ENCODE measurements at places on chromosomes 13 and 19.

GRCh38 chr19:1455336-1456120 is 5.6 kb downstream of the APC2 start:
- peak; percentile 94 for DNase-seq

DNA sequence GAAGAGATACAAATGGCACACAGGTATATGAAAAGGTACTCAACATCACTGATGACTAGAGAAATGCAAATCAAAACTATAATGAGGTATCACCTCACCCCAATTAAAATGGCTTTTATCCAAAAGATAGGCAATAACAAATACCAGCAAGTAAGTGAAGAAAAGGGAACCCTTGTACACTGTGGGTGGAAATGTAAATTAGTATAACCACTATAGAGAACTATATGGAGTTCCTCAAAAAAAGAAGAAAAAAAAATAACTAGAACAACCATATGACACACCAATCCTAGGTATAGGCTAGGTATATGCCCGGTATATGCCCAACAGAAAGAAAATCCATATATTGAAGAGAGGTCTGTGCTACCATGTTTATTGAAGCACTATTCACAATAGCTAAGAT is 150.9 kb downstream of the VWA8 start:
- no peak for DNase-seq

DNA sequence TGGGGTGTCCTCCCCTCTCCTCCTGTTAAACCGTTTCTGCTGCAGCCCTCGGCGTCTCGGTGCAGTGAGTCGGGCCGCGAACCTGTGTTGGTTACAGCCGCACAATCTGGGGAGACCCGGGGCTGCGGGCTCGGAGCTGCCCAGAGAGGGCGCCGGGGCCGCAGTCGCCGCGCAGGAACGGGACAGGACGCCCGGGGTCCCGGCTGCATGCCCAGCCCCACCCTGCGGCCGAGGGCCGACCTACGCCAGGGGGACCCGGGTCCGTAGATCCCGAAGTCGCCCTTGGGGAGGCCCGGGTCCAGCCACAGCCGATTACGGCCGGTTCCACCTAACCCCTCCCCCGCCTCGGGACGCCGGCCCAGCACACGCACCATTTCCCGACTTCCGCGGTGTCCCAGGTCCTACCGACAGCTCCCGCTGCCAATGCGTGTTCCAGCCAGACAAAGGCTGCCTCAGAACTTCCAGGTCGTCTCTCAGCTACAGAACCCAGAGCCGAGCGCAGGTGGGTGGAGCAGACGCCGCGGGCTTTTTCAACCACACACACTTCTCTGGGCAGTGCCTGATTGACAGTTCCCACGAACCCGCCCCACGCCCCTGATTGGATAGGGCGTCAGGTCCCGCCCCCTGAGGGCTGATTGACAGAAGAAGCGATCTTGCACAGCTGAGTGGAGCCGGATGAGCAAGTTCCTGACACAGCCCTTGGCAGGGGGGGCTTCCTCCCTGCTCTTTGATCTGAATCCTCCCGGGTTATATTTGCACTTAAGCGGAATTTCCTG is at the start of gene ZNF443:
Gene ZNF443 (minus strand): TSS at position 481 of the 776 bp plus-strand sequence. CDS start 107 bp downstream, at position 374.
- DNase-seq, result peak; percentile 100

- DNase-seq, result no peak
These were observed 21.0 kb downstream of the FBXL12 start for GRCh38 chr19:9797871-9798270.

DNA sequence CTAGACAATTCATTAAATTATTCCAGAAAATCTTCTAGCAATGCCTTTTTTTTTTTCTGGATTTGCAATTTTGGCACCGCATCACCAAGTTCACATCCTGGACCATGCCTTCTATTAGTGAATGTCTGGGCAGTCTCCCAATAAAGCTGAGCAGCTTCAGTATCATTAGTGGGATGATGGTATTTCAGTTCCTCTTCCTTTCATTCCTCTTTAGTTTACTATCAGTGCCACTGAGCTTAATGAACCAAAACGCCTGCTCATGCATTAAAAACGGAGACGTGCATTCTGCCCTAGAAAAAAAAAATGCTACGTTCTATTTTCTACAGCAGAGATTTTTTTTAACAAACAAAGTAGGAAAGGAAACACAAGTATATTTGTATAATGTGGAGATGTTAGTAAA is 343.0 kb downstream of the PCDH9 start:
- DNase-seq, result no peak

DNA sequence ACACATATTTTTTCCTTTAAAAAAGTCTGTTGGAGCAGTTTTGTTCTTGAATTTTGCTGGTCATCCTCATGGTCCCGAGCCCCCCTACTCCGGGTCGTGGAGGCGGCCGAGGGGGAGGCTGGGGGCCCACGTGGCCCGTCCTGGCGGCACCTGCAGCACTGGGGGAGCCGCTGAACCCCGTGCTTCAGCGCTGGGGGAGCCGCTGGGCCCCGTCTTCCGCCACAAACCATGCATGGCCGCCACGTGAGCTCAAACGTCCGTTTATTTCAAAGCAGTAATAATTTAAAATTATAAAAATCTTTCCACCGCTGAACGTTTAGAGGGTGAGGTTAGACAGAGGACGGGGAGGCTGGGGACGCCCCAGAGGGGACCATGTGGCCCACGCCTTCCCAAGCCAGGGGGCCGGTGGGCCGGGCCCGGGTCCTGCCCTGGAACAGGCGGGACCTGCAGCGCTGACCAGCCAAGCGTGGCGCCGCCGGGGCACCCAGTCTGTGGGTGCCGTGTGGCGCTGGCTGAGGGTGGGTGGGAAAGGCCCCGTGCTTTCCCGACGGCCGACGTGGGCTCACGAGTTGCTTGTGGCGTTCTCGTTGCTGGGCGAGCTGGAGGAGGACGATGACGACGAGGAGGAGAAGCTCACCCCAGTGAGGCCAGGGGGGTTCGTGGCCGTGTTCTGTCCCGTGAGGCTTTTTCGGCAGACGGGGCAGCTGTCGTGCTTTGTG is 8.0 kb downstream of the FGF22 start:
- no peak for DNase-seq

GRCh38 chr19:50460161-50460765 is 16.0 kb upstream of the EMC10 start:
- peak; percentile 22 for DNase-seq

DNA sequence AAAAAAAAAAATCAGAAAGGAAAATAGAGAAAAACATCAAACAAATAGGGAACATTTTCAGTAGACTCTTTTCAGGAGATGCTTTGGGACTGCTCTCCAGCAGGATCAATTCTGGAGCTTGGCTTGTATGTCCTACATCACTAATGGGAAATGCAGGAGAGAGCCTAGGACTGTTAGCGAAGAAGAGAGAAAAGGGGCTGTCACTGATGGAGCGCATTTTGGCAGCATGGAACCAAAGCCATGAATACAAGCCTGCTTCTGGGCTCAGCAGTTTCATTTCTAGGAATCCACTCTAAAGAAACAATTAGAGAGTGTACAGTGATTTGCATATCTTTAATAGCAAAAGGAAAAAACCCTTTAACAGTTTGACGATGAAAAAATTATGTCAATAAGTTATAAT is 203.9 kb downstream of the NUFIP1 start:
- no peak for DNase-seq

GRCh38 chr13:34179481-34179880 is 361.5 kb downstream of the RFC3 start:
- peak; percentile 39 for DNase-seq

- peak; percentile 94 for DNase-seq
These were observed 420 bp downstream of the ECH1 start for GRCh38 chr19:38831142-38831605.

GRCh38 chr13:108176685-108177274 is 38.6 kb downstream of the LIG4 start:
- DNase-seq, result no peak

DNA sequence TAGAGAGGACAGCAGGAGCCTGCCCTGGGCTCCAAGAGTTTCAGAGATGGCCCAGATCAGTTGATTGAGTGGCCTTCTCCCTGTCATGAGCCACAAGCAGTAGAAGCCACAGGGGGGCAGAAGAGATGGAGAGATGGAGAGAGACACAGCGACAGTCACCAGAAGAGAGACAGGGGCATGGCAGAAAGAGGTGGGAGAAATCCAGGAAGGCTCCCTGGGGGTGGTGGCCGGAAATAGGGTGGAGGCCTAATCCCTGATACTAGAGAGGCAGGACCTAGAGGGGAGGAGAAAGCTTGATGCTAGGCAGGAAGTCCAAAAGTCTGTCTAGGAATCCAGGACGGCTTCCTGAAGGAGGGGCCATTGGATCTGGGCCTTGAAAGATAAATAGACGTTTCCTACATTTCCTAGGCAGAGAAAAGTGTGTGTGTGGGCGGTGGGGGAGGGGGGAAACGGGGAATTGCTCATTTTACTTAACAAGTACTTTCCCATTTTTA is 9.6 kb upstream of the TPM4 start:
- DNase-seq, result peak; percentile 63

- DNase-seq, result no peak
These were observed 23.0 kb upstream of the IRS2 start for GRCh38 chr13:109809216-109809932.

- no peak for DNase-seq
These were observed 122.6 kb downstream of the POSTN start for GRCh38 chr13:37475966-37476365.

- DNase-seq, result no peak
These were observed 1.4 kb downstream of the SPACA6 start for GRCh38 chr19:51694318-51695085.

DNA sequence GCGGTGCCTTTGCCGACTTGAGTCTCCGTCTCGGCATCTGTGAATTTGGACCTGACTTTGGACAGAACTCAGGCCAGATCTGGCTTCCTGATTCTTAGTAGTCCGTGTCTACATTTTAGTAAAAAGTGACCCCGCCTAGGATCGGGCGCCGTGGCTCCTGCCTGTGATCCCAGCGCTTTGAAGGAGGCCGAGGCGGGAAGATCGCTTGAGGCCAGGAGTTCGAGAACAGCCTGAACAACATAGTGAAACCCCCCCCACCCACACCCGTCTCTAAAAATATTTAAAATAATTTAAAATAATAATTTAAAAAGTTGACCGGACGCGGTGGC is 849 bp upstream of the TCF3 start:
- DNase-seq, result no peak

DNA sequence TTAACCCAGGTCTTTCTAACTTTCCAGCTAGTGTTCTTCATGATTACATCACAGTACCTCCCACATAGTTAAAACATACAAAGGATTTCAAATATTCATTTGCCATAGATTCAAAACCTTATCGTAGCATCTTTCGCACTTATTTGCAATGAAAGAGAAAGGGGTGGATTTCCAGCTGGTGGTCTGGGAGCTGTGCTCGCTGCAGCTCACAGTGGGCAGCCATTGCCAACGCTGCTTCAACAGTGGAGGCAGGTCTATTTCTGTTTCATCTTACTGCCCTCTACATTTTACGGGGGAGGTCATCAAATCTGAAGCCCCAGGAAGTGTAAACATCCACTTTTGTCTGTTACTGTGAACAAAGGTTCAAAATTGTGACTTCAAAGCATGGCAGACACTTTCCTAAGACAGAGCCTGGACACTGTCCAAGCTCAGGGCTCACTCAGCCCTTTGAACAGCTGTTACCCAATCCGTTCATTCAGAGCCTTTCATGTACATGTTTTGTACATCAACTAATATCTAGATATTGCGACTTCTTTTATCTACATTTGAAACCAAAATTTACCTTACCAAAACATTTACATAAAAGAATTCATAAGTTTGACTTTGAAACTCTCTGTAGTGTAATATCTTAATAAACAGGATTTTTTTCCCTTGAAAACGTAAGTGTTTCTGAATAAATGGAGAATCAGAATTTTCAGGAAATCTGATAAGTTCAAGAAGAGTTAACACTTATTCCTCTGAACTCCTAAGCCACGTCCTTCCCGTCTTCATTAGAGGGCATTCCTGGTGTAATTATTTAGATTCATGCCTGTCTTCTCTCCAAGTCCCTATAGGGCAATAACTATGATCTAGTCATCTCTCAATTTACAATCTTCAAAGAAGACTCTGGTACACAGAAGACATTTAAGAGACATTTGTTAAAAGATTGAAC is 25.1 kb downstream of the STARD13 start:
- no peak for DNase-seq

GRCh38 chr19:28744014-28744413 is 468.9 kb downstream of the UQCRFS1 start:
- DNase-seq, result no peak
